A549 treated with Hydrocortisone at 1 μM for 4 hours (cell line): ENCODE measurements at places on chromosomes 2 and 18. TPM values are rescaled to one million over a fixed set of nuclear protein-coding genes. Genes with fewer than 3 reads are reported as not detected.

Gene SLC38A11
- 0.03 TPM in 1 of 5 replicates, not detected in the others for total RNA-seq

Gene ASB18
- not detected in 5 replicates for total RNA-seq

Gene RFTN2
- 0.02 TPM in 1 of 5 replicates, not detected in the others for total RNA-seq

Gene VSNL1
- total RNA-seq = not detected in 5 replicates

Gene DPP4
- 0.61 to 1.2 TPM (median 0.76 TPM) in 5 replicates for total RNA-seq

Gene COL3A1
- 0.09 to 0.21 TPM (median 0.20 TPM) in 5 replicates for total RNA-seq

Gene CFAP65
- total RNA-seq = 0.07 to 0.29 TPM (median 0.20 TPM) in 5 replicates

Gene SERPINB13
- not detected in 5 replicates for total RNA-seq

Gene MCM6
- 45.2 to 58.5 TPM (median 46.9 TPM) in 5 replicates for total RNA-seq

Gene STPG4
- total RNA-seq = not detected in 5 replicates

Gene DSEL
- total RNA-seq = 0.37 to 0.62 TPM (median 0.43 TPM) in 5 replicates

Gene SLC9A2
- total RNA-seq = 2.8 to 3.8 TPM (median 3.0 TPM) in 5 replicates

Gene CHRNG
- total RNA-seq = not detected in 5 replicates

Gene TET3
- total RNA-seq = 7.5 to 11.3 TPM (median 9.3 TPM) in 5 replicates

Gene ZNF804A
- not detected in 5 replicates for total RNA-seq

Gene IL36B
- 0.08 to 0.20 TPM (median 0.12 TPM) in 3 of 5 replicates, not detected in the others for total RNA-seq

Gene SPATA3
- total RNA-seq = not detected in 5 replicates

Gene HADHB
- total RNA-seq = 99.2 to 104 TPM (median 100 TPM) in 5 replicates

Gene C2orf78
- not detected in 5 replicates for total RNA-seq

Gene MEIS1
- total RNA-seq = 1.5 to 2.2 TPM (median 1.8 TPM) in 5 replicates

Gene UGT1A3
- 0.06 to 0.20 TPM (median 0.14 TPM) in 4 of 5 replicates, not detected in the other for total RNA-seq

Gene C2orf72
- total RNA-seq = 6.0 to 8.7 TPM (median 6.9 TPM) in 5 replicates

Gene POTEI
- 0.01 TPM in 1 of 5 replicates, not detected in the others for total RNA-seq

Gene RIT2
- total RNA-seq = not detected in 5 replicates

Gene CTAGE1
- total RNA-seq = not detected in 5 replicates

Gene ANKRD30BL
- not detected in 5 replicates for total RNA-seq
